Myocyte (in vitro differentiated cells): ENCODE measurements at places on chromosomes 12 and 14.
A peak's percentile ranks its signal among the peaks of the same experiment; 100 is the strongest.

- DNase-seq: no peak
These were observed 3.2 kb downstream of the SLC38A6 start for GRCh38 chr14:60984196-60984595.

- DNase-seq: no peak
These were observed 32.1 kb upstream of the STON2 start for GRCh38 chr14:81432219-81432661.

- peak; percentile 26 for DNase-seq
These were observed 23.4 kb upstream of the ATXN7L3B start for GRCh38 chr12:74514098-74514872.

DNA sequence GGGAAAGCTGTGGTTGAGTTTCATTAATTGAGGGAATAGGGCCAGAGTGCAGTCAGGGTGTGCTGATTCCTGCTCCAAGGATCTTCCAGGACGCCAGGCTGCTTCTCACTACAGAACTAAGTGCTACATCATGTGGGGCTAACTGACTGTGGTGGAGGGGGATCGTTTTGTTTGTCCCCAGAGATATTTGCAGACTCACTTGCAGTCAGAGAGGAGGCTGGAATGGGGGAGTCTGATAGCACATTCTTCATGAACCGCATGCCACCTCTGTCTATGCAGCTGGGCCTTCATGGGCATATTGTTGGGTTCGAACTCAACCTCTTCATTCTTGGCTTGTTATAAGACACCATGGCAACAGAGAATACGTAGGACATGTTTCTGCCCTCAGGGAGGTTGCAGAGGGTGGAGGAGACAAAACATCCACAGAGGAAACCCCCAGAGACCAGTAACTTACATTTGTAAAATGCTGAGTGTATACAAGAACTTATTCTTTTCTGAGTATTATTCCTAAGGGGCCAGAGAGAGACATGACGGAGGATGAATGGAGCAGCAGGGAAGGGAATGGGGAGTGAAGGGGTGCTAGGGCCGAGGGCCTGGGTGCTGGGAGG, 13.0 kb downstream of the KRT7 start:
- DNase-seq: no peak

- peak; percentile 42 for DNase-seq
These were observed 167.0 kb downstream of the EFCAB11 start for GRCh38 chr14:89787525-89787924.

DNA sequence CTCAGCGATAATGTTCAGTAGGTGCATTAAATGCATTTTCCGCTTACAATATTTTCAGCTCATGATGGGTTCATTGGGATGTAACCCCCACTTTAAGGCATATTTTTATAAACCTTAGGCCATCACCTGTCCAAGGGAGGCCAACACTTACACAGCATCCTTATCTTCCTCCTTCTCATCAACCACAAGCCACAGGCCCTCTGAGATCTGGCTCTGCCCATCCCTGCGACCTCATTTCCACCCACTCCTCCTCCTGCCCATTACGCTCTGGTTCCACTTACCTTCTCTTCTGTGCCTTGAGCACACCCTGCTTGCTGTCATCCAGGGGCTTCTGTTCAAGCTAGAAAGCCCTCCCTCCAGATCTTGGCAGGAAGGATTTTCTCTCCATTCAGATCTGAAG, 93.2 kb downstream of the EGLN3 start:
- DNase-seq: no peak

- no peak for DNase-seq
These were observed 287.5 kb downstream of the DUSP6 start for GRCh38 chr12:89064780-89065179.

DNA sequence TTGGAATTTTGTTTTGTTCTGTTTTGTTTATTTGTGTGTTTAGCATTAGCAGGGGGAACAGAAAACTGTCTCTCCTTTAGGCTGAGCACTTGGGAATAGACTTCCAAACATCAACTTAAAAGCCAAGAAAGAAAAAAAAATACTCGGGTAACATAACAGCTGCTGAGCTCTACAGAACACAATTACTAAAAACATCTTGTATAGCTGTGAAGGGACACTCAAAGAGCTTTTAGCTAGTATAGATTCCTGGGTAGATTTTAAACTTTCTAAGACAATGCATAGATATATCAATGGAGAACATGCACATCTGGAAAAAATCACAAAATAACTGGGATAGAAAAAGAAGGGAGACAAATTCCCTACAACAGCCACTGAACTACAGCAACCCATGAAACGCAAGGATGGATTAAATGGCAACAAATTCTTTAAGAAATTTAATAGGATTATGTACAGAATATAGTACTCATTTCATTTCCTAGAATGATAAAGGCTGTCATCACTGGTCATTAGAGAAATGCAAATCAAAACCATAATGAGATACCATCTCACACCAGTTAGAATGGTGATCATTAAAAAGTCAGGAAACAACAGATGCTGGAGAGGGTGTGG, 174.3 kb upstream of the KRR1 start:
- DNase-seq: no peak

DNA sequence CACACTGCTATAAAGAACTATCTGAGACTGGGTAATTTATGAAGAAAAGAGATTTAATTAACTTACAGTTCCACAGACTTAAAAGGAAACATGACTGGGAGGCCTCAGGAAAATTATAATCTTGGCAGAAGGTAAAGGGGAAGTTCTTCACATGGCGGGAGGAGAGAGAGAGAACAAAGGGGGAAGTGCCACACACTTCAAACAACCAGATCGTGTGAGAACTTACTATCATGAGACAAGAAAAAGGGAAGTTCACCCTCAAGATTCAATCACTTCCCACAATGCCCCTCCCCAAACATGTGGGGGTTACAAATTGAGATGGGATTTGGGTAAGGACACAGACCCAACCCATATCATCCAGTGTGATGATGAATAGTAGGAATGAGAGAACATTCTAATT, 366.5 kb downstream of the LRFN5 start:
- no peak for DNase-seq

DNA sequence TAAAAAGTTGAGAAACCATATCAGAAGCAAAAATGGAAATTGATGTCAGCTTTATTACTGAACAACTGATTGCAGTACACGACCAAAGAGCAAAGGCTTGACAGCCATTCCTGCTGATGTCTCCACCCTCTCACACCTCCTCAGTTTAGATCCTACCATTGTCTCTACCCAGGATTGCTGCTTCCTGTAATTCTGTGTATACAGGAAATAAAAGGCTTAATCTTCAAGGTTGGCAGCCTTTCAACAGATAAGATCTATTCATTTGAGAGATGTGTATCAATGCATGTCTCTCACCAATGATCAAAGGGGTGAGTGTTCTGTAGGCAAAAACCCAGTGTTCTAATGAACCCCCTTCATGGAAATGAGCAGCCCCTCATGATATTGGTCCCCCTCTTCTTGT, 27.0 kb downstream of the SLCO1C1 start:
- DNase-seq: no peak

- peak; percentile 98 for DNase-seq
These were observed 48.0 kb upstream of the GPR68 start for GRCh38 chr14:91292491-91292890.

DNA sequence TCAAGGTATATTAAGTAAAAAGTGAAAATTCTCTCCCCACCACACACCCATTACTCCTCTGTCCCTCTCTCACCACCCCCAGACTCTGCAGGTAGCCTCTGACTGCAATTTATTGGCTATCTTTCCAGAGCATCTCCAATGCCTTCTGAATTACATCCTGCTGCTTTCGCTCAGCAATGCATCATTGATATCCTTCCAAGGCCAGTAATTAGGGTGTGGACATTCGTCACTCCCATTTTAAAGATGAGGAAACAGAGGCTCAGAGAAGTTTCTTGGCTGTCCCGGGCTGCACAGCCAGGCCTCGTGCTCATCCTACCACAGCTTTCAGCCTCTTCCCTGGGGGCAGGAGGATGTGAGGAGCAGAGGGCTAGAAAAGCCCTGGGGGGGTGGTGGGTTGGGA, 23.6 kb upstream of the PGF start:
- no peak for DNase-seq

GRCh38 chr12:98823012-98823411, 177.9 kb downstream of the APAF1 start:
- peak; percentile 32 for DNase-seq
